Vagina (tissue), 2 donors: ENCODE measurements at places on chromosomes 2 and 18.

- DNase-seq = no peak
These were observed 40.8 kb downstream of the PID1 start for GRCh38 chr2:229230256-229230655.

DNA sequence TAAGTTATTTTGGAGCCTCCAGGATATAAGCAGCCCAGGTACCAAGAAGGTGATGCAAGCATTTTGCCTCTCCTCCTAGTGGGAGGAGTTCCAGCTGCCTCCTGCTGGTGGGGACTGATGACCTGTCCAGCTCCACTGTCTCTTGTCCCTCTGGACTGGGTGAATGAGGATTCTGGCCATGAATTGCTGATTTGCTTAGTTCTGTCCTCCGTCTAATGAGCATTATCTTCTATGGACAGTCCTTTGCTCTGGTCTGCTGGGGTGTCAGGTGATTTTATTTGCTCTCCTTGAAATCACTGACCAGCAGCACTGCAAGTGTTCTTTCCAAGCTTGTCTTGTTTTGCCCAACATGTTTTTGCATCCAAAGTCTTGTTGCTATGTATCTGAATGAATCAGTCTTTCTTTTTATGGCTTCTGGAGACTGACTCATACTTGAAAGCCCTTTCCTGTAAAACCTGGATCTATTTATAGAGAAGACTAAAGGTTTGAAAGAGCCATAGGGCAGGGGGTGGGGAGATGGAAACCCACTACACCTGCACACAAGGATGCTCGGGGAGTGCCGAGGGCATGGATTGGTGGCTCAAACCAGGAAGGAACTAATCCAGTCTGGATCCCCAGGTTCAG, 40.5 kb upstream of the EFHD1 start:
- DNase-seq = no peak

DNA sequence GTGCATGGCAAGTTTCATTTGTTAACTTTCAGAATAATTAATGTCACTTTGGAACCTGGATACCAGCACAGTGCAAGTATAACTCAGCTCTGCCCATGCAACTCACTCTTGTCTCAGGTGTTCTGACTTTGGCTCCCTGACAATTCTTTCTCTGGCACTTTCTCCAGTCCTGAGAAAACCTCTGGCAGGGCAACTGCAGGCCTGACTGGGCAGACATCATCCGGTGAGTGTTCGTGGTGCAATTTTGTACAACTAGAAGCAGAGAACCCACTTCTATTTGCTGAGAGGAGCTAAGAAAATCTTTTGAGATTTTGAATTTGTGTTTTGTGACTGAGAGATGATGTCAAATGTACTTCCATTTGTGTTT, 143.0 kb downstream of the AQP4 start:
- no peak for DNase-seq

DNA sequence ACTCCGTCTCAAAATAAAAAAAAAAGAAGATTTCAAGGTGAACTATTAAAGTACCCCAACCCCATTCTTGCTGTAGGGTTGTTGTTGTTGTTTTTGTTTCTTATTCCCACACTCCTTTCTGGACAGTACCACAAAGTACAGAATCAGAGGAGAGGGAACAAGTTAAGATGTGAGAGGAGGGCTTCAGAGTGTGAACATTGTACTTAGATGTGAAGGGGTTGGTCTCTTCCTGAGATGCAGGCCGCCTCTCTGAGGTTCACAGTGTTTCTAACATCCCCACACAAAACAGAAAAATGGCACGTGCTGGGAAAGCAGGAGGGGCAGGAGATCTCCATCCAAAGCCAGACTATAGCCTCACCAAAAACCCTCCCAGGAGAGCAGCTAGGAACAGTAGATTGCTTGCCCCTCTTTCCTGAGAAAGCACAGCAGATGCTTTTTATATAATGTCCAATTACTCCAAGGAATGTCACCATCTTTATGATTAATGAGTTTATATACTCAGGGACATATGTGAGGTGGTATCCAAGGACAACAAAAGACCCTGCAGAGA, 22.6 kb downstream of the ADD2 start:
- DNase-seq = no peak

DNA sequence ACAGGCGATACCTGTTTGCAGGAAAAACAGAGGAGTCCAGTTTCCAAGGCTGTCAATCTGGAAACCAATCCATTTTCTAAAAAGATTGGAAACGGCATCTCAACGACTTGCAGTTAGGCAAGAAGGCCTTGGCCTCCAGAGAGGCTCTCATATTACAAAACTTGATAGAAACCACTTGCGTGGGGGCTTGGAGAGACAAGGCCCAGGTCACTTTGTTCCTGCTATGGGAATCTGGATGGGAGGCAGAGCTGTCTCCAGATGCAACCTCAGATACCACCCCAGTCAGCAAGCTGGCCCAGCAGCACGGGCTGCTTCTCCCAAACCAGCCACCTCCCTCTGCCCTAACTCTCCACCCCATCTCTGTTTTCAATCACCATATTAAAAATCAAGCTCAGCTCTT, 298.8 kb downstream of the TNS1 start:
- no peak for DNase-seq

DNA sequence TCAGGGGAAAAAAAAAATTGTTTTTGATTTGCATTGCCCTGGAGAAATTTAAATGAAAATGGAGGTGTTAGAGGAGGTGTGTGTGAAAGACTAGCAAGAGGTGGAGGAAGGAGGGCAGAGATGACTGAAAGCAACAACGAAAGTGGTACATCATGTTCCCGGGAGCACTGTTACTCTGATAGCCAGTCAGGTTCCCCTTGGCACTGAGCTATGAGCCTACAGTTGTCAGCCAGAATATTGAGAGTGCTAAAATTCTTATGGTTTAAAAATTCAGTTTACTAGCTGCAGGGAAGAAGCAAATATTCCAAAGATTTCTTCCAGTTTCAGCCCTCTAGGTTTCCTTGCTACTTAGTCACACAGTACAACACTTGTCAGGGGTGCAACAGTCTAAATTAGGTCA, 366.7 kb upstream of the DLGAP1 start:
- DNase-seq = no peak

DNA sequence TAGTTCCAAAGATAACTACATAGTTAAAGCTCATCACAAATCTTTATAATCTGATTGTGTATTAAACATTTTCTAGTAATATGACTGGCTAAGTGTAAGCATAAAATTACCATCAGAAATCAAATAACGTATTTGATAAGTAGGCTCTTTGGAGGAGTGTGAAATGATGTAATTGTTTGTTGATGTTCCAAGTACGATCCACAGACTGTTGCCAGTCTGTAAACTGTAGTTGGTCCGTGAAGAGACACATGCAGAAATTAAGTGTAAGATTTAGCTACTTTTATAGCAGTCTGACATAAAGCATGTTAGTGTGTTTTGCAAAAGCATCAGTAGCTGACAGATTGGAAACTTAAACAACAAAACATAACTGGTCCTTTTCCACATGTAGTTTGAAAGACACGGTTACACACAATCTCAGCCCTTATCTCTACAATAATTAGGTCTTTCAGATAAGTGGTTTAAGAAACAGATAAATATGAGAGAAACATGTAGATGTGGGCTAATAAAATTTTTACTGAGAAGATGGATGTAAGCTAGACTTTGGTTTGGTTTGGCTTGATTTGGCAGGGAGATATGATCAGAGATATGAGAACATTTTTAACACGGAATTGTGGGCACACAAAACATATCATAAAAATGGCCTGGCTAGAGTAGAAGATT, 115.0 kb upstream of the EPB41L5 start:
- DNase-seq = no peak

- no peak for DNase-seq
These were observed 4.4 kb downstream of the ACTG2 start for GRCh38 chr2:73897240-73897583.

GRCh38 chr2:15726321-15727057, 134.8 kb downstream of the DDX1 start:
- DNase-seq = no peak

GRCh38 chr18:62842898-62843297, 127.6 kb downstream of the PHLPP1 start:
- no peak for DNase-seq

DNA sequence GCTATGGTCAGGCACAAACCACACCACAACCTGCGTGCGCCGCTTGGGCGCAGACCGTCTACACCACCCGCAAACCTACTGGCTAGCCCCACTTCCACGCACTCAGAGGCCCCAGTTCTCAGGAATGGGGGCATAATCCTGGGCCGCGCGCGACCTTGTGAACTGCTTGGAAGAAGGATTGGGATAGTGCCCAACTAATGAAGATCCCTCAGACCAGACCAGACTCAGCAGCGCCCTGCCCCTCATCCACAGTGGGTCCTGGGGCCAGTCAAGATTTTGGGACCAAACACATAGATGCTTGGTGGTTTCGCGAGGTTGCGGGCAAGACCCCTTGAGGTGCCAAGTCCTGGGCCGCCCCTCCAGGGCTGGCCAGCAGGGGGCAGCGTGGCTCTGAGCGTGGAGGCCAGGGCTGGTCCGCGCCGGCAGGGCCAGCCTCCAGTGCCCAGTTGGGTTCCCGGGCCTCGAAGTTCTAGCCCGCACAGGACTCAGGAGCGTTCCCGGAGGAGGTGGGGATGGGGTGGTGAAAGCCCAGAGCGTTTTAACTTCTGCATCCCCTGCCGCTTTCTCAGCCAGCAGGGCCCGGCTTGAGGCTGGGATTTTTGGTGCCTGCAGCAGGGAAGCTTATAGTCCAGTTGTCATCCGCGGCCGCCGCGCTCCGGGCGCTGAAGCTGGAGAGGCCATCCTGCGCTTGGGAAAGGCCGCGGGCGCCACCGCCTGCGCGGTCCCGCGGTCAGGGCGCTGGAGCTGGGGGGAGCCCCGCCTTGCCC, 8.3 kb downstream of the OSR1 start:
- no peak for DNase-seq

DNA sequence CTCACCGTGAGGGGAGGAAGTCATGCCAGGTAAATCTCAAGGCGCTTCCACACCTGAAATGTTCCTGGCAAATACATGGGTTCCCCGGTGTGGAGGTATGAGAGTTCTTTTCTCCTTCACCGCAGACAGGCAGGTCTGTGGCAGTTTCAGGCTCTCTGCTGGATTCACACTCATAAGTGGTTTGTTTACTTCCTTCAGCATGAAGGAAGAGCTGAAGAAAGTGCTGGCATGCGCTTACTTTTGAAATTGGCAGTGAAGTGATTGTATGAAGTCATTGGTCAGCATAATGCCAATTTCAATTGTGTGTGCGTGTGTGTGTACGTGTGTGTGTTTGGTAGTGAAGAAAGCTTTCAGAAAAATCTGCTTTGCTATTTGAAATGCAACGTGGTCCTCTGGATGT, 43.4 kb downstream of the RNF144A start:
- DNase-seq = peak; percentile 91
